ENCODE measurements at places on chromosomes 11 and 22.

GRCh38 chr11:115504276-115505158 is at the start of gene CADM1:
TSS of gene CADM1 (minus strand) at chr11:115504415.
- peak; percentile 93 for DNase-seq

DNA sequence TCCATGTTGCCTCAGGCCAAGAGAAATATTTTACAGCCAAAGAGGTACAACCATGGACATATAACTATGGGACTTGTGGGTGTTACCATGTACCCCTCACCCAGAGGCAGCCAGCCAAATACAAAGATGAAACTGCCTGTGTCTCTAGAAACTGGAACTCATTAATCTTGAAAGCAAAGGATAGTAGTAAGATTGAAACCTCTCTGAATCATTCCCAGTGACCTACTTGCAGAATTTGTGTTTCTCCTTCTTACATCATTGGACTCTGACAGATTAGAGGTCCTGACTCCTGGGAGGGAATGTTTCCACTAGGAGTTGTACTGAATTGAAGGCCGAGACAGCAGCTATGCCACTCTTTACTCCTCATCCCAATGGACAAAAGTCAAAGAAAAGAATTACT is 257.4 kb upstream of the UBASH3B start:
- no peak for DNase-seq

- no peak for DNase-seq
Measured at GRCh38 chr11:61695917-61696316, 15.7 kb downstream of the DAGLA start.

- no peak for DNase-seq
Measured at GRCh38 chr11:1708716-1709115, 11.7 kb downstream of the KRTAP5-6 start.

DNA sequence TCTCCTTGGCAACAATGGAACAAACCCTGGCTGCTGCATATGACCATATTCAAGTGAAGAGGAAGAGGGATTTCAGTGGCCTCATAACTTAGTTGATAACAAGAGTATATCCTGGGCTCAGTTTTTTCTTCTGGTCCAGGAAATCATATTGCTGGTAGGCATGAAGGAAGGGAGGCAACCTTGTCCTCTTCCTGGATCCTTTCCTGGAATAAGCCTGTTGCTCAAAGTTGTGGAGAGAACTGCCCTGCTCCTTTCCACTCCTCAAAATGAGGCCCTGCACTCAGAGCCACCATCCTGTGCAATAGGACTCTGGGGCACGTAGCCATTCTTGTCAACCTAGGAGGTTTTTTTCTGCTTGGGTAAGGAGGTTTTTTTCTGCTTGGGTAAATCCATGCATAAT is 128.7 kb upstream of the PITPNB start:
- DNase-seq: no peak

GRCh38 chr22:24404561-24405275 is 22.7 kb upstream of the ADORA2A start:
- no peak for DNase-seq

DNA sequence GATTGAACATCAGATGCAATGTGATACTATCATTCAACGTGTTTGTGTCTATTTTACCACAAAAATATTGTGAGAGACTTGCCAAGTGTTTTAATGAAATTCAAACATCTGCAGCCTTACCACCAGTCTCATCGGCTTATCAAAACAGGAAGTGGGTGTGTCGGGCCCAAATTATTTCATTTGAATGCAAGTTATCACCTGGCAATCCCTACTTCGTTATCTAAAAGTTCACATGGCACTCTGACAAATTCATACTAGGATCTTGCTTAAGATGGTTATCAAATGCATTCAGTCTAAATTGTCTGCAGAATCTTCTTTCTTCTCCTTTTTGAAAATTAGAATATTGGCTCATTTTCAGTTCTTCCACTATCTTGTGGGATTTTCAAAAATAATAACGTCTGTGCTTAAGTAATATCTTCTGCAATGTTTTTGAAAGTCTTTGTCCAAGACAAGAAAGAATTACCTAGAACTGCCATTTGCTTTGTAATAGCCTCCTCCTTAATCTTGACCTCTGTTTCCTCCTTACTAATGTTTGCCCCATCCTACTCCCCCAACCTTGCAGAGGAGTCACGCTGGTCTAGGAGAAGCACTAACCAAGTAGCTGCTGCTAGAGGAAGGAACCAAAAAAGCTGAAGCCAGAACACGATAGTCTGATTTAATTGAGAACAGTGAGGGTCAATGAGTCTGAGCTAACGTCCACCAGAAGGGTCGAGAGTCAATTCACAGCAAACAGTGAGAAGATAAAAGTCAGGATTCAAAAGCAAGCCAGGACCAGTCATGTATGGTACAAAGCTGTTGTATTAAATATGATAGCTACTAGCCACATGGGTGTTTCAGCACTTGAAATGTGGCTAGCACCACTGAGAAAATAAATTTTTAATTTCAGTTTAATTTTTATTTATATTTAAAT is 10.2 kb upstream of the BIRC3 start:
- no peak for DNase-seq

GRCh38 chr22:36442506-36443197 is 38.8 kb downstream of the TXN2 start:
- DNase-seq: no peak

DNA sequence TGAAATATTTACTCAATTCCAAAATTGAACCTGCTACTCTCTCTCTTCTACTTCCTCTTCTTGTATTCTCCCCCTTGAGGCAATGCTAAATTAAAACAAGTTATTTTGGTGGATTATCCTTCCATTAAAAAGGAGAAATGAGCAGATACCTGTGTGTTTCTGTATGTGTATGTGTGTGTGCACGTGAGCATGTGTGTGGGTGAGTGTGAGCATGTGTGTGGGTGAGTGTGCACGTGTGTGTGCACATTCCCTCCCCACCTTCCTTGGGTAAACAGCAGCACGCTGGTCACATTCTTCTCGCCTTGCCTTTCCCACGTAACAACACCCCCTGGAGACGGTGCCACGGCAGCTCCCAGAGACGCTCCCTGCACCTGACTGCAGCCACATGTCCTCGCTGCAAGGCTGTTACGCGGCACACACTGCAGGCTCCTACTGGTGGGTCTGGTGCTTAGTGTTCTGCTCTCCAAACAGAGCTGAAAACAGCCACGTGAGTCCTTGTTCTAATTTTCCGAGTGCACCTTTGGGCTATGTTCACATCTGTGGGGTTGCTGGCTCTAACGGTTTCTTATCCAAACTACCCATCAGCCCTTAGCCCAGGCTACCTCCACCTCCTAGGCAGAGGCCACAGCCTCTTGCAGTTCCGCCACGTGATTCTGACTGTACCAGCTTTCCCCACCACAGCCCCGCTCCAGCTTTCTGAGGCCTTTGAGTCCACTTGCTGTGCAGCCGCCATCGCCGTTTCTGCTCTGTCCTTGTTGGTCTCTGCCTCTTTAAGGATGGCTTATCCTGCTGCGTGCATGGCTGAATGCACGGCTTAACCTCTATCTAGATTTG is 123.4 kb downstream of the CTTN start:
- no peak for DNase-seq

GRCh38 chr11:112863305-112863704 is 97.9 kb upstream of the NCAM1 start:
- DNase-seq: no peak

GRCh38 chr11:70551351-70552166 is 153.2 kb downstream of the CTTN start:
- DNase-seq: no peak

GRCh38 chr11:46557684-46558151 is 36.1 kb downstream of the AMBRA1 start:
- no peak for DNase-seq

GRCh38 chr11:87545858-87546257 is 508.1 kb downstream of the TMEM135 start:
- no peak for DNase-seq

- DNase-seq: no peak
Measured at GRCh38 chr11:61352038-61352437, 9.6 kb downstream of the CYB561A3 start.

- DNase-seq: no peak
Measured at GRCh38 chr11:68506908-68507307, 46.4 kb downstream of the PPP6R3 start.

GRCh38 chr22:47445212-47445611 is 682.8 kb downstream of the TBC1D22A start:
- DNase-seq: no peak

DNA sequence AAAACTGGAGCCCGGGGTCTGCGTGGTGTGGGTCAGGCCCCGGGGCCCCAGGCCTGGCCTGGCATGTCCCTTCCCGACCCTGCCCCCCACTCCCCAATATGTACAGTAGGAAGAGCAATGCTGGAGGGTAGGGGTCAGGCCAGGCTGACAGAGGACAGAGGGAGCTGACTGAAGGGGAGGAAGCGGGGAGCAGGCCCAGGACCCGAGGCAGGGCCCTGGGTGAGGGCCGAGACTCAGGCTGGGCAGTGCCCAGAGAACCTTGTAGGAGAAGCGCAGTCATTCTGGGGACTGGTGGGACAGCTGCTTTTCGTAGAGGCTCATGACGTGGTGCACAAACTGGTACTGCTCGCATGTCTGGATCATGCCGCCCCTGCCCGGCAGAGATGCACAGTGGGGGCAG is 2.7 kb upstream of the IGSF22 start:
- DNase-seq: no peak

GRCh38 chr11:27319072-27319471 is 43.9 kb downstream of the CCDC34 start:
- DNase-seq: no peak

- no peak for DNase-seq
Measured at GRCh38 chr11:70230840-70231710, 28.0 kb downstream of the FADD start.

GRCh38 chr11:14119357-14119756 is 156.8 kb downstream of the SPON1 start:
- DNase-seq: no peak

- DNase-seq: peak; percentile 80
Measured at GRCh38 chr11:16402654-16403447, 46.5 kb upstream of the SOX6 start.

GRCh38 chr11:96472085-96472484 is 82.3 kb downstream of the JRKL start:
- DNase-seq: no peak

DNA sequence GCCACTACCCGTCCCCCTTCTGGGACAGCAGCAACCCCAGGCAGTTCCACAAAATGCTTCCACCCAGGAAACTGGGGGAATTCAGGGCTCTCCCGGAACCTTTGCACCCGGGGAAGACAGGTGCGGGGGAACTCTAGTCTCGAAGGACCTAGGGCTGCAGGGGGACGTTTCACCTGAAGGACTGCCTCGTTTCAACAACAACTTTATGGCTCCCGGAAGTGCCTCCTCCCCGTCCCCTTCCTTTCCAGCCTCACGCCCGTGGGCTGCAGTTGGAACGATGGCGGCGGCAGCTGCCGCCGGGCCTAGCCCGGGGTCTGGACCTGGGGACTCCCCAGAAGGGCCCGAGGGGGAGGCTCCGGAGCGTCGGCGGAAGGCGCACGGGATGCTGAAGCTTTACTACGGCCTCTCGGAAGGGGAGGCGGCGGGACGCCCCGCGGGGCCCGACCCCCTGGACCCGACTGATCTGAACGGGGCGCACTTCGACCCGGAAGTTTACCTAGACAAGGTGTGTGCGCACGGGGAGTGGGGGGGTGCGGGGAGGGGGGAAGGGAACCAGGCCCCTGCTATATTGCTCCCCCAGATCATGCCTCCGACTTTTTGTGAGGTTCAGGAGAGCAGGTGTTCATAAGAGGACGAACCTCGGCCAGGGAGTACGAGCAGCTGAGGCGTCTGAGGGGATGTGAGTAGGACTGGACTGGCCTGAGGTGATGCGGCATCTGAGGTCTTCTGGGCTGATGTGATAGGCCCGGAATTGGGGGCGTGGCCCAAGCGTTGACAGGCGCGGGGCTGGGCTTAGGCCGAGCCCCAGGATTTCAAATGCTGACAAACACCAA is at the start of gene VPS51:
TSS of gene VPS51 (plus strand) at position 241 of the 833 bp plus-strand sequence. CDS start at position 278, 37 bp downstream.
- DNase-seq: peak; percentile 68

DNA sequence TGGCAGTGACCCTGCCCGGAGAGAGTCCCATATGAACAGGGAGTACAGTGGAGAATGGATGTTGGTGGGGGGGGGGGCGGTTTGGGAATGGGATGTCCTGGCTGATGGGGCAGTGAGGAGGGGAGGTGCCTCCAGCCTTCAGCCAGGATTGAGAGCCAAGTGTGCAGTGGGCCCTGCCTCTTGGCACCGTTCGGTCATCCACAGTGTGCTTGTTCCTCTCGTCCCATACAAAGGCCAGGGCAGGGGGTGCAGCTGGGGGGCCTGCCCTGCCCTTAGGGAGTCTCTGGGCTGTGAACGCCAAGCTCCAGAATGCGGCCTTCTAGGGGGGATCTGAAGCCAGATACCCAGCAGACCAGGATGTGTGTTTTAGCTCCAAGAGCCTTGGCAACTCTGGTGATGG is 34.0 kb downstream of the KCNC1 start:
- no peak for DNase-seq

DNA sequence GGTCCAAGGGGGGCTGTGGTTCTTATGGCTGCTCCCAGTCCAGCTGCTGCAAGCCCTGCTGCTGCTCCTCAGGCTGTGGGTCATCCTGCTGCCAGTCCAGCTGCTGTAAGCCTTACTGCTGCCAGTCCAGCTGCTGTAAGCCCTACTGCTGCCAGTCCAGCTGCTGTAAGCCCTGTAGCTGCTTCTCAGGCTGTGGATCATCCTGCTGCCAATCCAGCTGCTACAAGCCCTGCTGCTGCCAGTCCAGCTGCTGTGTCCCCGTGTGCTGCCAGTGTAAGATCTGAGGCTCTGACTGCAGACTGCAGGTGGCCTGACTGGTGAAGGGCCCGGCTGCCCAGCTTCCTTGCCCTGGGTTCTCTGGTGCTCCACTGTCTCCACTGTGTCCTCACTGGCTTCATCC is 696 bp downstream of the KRTAP5-5 start:
- no peak for DNase-seq

- no peak for DNase-seq
Measured at GRCh38 chr11:100484948-100485347, 202.1 kb upstream of the ARHGAP42 start.

DNA sequence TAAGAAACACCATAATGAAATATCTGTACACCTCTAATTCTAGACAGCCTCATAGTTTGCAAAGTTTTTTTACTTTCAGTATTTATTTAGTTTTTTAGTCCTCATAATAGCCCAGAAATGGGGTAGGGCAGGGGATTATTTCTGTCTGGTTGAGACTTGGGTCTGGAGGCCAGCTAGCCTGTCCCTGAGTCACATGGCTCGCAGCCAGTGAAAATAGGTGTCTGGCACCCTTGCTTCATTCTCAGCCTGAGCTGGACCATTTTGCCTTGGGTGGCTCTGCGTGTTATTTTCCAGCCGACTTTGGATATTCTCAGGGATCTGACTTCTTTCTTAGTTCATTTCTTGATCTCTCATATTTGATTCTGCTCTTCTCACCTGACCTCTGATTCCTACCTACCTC is 123.9 kb upstream of the NARS2 start:
- no peak for DNase-seq

DNA sequence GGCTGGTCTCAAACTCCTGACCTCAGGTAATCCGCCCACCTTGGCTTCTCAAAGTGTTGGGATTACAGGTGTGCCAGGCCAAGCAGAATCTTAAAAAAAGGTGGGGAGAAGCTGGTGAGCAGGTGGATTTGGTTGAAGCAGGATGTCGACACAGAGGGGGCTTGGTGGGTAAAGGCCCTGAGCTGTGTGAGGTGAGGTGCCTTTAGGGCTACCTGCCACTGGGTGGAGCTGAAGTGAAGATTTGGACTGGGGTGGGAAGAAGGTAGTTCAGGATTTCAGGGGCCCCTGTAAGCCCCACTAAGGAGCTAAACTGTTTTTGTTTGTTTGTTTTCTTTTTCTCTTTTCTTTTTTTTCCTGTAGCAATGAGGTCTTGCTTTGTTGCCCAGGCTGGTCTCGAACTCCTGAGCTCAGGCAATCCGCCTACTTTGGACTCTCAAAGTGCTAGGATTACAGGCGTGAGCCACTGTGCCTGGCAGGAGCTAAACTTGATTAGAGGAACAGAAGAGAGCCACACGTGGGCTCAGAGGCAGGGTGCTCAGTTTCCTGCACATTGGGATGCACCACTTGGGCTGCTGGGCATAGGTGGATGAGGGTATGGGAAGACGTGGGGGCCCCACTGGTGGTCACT is 6.0 kb downstream of the P2RX6 start:
- no peak for DNase-seq

Data from NCI-H1048 (cell line).